ENCODE measurements at places on chromosomes 4 and X.

- peak; percentile 13 for DNase-seq
Measured at GRCh38 chrX:48573690-48574269, 504 bp upstream of the RBM3 start.

- DNase-seq: no peak
Measured at GRCh38 chr4:117421706-117422105, 336.3 kb upstream of the TRAM1L1 start.

- no peak for DNase-seq
Measured at GRCh38 chr4:139898293-139898692, 232.7 kb downstream of the MGST2 start.

GRCh38 chr4:157929486-157929885 lies 243.3 kb downstream of the GASK1B start:
- DNase-seq: no peak

DNA sequence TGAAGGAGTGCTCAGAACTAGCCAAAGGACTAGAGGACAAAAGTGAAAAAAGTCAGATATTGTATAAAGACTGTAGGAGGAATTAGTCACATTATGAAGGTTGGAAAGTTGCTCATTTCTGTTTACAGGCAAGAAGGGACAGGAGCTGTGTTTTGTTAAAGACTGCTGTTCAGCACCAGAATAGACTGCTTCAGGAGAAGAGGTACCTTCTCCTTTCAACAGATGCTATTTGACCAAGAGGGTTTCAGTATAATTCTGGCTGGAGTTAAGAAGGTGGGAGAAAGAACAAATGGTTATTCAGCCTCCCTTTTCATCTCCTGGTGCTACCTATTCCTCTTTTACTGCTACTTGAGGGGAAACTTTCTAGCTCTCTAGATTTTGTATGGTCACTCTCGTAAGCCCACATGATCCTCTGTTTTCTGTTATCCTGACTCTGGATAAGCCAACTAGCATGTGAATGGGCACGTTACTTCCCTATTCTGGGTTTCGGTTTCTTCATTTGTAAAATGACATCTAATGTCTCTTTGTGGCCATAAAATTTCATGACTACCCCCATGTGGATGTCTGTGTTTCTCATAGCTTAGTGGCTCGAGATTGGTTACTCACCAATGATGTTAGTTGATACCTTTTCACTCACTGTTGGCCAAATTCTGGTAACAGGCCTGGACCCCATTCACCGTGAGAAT lies 68.9 kb downstream of the SH2D1A start:
- no peak for DNase-seq

DNA sequence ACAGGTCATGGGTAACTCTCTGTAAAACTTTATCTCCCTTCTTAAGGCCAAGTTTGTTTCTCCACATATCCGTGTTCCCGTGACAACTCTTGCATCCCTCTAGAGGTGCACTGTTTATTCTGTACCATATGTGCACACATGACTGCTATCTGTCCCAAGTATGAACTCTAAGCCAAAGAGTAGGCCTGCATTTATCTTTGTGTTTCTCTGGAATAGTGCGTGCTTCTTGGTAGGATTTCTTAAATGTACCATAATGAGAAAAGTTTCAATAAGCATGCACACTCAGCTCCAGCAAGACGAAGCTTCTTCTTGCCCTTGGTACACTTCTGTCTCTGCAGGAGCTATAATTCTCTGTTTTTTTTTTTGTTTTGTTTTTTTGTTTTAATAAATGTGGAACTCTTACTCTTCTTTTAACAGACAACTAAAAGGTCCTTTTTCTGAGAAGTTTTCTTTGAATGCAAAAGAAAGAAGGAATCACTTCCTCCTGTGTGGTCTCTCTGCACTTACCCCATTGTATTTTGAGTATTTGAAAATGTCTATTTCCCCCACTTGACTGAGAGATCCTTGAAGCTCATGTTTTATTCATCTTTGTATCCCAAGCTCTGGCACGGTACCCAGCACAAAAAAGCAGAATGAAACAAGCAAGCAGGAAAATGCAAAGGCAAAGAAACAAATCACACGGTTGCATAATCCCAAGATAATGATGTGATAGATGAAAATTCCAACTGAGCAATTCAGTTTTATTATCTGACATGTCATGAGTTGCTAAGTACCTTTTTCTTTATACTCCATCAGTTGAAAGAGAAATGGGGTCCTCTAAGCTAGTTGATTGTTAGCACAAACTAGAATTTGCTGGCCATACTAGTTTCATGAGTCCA lies 521.9 kb upstream of the BOD1L1 start:
- no peak for DNase-seq

DNA sequence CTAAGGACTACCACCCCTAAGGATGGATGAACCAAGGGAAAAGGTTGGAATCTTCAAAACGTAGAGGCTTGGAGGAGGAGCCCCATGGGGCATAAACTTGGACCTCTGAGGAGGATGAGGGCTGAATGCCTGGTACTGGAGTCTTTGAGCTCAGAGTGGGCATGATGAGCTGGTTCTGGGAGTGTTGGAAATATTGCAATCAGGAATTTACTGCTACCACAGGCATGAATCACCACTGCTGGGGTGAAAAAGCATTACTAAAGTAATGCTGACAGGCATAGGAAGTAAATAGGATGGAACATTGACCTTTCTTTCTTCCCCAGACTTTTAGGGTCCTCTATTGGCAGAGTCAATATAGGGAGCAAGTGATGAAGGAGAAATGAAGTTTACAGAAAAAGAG lies 105.8 kb upstream of the RPS6KA3 start:
- no peak for DNase-seq

DNA sequence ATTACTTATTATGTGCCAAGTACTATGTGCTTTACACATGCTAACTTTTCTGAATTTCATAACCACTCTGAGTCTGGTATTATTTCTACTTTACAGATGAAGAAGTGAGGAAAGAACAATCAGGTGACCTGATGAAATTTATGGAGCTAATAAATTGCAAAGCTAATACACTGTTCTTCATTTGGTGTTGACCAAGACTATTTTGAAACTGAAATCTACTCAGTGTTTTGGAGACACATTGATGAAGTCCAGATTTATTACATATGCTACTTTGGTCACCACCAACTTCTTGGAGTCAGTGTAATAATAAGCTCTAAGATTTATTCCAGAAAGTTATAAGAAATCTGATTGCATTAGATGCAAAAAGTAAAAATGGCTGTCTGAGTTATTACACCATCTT lies 637.9 kb downstream of the FAT4 start:
- no peak for DNase-seq

- no peak for DNase-seq
Measured at GRCh38 chrX:97372001-97372766, 488.5 kb downstream of the RPA4 start.

DNA sequence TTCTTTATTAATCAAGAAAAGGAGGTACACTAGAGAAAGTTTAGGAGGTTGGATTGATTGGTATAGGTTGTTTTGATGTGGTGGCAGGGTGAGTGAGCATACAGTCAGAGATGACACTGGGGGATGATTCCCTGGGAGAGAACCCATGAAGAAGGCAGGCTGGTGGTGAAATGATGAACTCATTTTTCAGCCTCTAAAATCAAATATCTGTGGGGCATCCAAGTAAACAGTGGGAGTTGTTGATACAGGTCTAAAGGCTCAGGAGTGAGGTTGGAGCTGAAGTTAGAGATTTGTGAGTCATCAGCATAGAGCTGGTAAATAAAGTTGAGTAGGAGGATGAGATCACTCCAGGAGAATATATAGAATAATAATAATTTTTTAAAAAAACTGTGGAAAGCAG lies 10.0 kb upstream of the AP1S2 start:
- no peak for DNase-seq

DNA sequence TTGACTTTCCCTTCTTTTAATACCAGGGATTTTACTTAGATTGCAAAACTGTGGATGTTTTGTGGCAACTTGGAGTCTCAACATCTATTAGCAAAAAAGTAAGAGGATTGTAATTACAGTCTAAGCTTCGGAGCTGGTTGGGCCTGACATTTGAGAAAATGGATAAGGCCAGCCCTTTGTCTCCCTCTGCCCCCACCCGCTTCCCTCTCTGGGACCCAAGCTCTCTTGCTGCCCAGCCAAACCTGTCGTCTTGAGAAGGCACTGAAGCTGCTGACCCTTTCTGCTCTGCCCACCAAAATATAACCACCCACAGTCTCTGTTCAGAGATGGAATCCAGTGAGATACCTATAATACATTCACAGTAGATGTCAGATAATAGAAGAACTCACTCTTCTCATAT lies 49.6 kb downstream of the SHROOM3 start:
- no peak for DNase-seq

DNA sequence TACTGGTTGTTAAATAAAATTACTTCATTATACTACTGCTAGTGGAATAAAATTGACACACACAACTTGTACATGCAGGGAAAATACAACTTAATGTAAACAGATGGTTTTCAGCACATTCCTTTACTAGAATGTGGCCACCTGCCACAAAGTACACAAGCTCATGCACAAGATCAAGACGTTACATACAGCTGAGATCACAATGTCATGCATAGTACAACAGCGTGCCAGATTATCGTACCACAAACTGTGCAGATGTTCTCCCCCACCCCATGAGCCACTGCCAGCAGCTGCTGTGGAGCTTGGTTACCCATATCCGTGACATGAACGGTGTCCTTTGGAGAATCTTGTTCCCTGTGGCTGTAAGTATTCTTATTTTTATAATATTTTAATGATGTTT lies 27.7 kb downstream of the FBXO8 start:
- no peak for DNase-seq

- no peak for DNase-seq
Measured at GRCh38 chrX:78384486-78384885, 57.1 kb upstream of the CYSLTR1 start.

GRCh38 chr4:140048419-140048995 lies 105.5 kb downstream of the MAML3 start:
- no peak for DNase-seq

- no peak for DNase-seq
Measured at GRCh38 chrX:16212436-16212835, 45.2 kb downstream of the MAGEB17 start.

DNA sequence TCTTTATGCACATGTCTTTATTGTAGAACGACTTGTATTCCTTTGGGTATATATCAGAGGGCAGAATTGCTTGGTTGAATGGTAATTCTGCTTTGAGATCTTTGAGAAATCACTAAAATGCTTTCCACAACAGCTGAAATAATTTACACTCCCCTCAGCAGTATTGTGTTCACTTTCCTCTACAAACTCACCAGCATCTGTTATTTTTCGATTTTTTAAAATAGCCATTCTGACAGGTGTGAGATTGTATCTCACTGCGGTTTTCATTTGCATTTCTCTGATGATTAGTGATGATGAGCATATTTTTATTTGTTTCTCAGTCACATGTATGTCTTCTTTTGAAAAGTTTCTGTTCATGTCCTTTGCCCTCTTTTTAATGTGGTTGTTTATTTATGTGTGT lies 459.8 kb downstream of the PABPC4L start:
- no peak for DNase-seq

DNA sequence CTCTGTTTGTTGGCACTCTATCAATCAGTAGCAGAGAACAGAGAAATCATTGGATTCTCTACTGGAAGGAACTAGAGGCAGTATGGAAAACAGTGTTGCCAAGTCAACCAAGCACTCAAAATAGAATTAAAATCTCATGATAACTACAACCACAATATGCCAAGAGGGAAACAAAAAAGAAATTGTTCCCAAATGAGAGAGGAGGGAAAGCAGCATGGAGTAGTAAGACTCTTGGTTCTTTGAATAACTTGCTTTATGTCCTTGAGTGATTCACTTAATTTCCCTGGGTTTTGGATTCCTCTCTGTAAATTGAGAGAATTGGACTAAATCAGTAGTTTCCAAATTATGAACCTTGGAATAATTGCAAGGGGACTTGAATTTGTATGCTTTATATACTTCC lies 285.5 kb upstream of the ANKRD50 start:
- DNase-seq: no peak

DNA sequence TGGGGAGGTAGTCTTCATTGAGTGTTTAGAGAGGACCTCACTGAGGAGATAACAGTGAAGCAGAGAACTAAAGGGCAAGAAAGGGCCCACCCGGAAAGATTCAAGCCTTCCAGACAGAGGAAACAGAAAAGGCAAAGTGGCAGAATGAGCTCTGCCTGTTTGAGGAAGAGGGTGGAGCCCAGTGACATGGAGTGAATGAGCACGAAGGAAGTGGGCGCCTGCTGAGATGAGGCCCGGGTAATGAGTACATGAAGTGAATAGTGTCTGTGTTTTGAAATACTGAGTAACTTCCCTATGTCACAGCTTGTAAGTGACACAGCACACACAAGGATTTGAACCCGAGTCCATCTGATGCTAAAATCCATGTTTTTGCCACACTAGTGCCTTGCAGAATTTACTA lies 32.5 kb upstream of the TLR2 start:
- DNase-seq: peak; percentile 44

DNA sequence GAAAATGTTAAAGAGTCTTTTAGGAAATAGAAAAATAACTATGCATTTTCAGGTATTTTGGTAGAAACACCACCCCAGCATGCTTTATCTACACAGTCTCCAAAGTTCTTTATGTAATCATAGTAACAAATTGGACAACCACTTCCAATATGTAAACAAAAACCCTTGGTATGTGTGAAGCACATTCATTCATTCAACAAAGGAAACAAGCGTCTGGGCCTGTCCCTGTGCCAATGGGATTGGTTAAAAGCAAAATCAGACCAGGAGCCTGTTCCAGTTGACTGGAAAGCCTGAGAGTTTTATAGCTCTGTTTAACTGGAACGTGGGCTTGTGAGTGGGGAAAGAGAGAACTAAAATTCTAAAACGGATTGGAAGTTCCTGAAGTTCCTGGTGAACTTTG lies 41.3 kb upstream of the TENM3 start:
- DNase-seq: no peak

GRCh38 chrX:1876041-1876440 lies 261.2 kb downstream of the ASMT start:
- DNase-seq: no peak
